Activated B cell treated with CpG ODN at 0.5 μM for 24 hours (primary cell): ENCODE measurements at places on chromosomes 7 and 10. TPM values are rescaled to one million over a fixed set of nuclear protein-coding genes. Genes with fewer than 3 reads are reported as not detected.

DNA sequence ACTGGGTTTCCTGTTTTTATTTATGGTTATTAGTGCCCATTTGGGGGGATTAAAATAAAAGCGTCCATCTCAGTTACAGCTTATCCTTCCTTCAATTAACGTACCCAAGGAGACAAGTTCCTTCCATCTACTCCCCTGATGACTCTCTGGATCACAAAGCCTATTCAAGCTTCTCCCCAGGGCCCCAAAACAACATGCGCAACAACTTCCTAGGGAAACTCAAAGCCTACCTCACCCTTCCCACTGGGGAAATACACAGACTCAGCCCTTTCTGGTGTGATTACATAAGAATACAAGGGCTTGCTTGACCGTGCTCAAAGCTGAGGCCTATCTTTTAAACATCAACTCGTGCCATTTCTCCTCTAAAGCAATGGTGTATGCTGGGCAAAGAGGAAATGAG is 112.4 kb downstream of the CDK6 start:
- peaks cover 15% of the 10 kb centered on the region for H3K36me3 ChIP-seq
- H3K4me3 ChIP-seq: no peak overlapping the region
- H3K27me3 ChIP-seq: no peaks in the 10 kb centered on the region
- no peak for DNase-seq
- no peak overlapping the region for H3K27ac ChIP-seq
- peaks cover 2% of the 10 kb centered on the region for H3K4me1 ChIP-seq

- no peaks in the 10 kb centered on the region for H3K36me3 ChIP-seq
- H3K4me3 ChIP-seq: no peak overlapping the region
- H3K27me3 ChIP-seq: no peaks in the 10 kb centered on the region
- peaks cover 10% of the 10 kb centered on the region for H3K4me1 ChIP-seq
These were observed 92.3 kb upstream of the STEAP4 start for GRCh38 chr7:88399036-88399435.

DNA sequence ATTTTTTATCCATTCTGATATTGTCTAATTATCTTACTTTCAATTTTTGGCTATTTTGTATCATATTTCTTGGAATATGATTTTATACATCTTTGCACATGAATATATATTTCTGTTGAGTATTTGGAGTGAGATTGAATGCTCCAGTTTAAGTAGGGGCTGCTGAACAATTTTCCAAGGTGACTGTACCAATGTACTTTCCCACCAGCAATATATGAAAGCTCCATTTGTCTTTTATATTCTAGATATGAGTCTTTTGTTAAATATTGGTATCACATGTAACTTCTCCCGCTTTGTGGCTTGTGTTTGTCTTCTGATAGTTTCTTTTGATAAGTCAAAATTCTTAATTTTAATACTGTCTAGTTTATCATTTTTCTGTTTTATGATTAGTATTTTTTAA is 144.6 kb upstream of the MDFIC start:
- no peak overlapping the region for H3K27ac ChIP-seq
- no peak for DNase-seq
- no peaks in the 10 kb centered on the region for H3K4me1 ChIP-seq
- H3K27me3 ChIP-seq: peaks cover 3% of the 10 kb centered on the region

The BAG3 gene
- total RNA-seq: 4.3 and 4.7 TPM in 2 replicates

DNA sequence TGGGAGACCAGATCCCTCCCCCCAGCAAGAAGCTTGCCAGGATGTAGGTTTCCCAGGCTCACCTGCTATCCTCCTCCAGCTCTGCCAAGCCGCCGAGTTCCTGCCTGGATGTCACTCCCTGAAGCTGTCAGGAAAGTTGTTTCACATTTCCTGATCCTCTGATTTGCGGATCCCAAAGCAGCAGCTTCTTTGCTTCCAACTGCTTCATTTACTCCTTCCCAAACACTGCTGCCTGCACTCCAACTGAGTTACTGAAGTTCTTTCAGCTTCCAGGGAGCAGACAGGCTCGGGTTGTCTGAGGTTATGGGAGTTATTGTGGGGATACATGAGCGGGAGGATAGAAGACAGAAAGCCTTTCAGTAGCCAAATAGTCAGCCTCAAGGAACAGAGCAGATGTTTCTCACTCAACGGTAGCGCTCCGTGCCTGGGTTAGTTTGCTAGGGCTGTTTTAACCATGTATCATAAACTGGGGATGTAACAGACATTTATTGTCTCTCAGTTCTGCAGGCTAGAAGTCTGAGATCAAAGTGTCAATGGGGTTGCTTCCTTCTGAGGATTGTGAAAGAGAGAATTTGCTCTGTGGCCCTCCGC is 516.0 kb downstream of the REEP3 start:
- no peak overlapping the region for H3K27ac ChIP-seq
- H3K36me3 ChIP-seq: no peaks in the 10 kb centered on the region
- no peak for DNase-seq

The ENKUR gene
- not detected in 2 replicates for total RNA-seq

DNA sequence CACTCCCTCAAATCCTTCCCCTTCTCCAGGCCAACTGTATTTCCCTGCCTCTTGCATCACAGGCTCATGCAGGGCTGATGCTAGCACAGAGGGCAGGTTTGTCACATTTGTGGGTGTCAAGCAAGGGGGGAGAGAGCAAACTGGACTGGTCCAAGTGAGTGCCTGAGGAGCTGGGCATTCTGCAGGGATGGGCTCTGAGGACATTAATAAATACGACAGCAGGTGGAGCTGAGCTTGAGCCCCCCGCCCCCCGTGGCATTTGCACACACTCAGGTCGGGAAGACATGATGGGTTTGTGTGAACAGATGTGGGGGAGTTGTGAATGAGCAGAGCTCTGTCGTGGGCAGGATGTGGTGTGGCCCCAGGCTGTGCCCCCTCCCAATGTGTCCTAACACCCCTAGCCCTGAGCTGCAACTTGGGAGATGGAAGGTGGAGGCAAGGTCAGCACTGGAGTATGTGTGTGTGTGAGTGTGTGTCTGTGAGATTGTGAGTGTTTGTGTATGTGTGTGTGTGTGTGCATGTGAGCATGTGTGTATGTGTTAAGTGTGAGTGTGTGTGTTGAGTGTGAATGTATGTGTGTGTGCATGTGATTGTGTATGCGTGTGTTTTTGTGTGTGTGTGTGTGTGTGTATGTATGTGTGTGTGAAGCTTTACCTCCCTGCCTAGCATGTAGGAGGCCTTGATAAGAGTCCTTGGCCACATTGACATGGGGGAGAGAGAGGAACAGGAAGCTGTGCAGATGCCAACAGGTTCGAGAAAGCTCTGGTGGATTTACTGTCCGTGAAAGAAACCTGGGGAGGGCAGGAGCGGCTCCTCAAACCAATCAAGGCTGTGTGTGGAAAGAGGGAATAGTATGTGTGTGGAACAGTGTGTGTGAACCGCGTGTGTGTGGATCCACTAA is 9.1 kb downstream of the RASSF4 start:
- H3K27ac ChIP-seq: no peak overlapping the region
- H3K27me3 ChIP-seq: no peaks in the 10 kb centered on the region
- DNase-seq: no peak
- H3K4me3 ChIP-seq: no peak overlapping the region

The TMEM196 gene
- not detected in 2 replicates for total RNA-seq

DNA sequence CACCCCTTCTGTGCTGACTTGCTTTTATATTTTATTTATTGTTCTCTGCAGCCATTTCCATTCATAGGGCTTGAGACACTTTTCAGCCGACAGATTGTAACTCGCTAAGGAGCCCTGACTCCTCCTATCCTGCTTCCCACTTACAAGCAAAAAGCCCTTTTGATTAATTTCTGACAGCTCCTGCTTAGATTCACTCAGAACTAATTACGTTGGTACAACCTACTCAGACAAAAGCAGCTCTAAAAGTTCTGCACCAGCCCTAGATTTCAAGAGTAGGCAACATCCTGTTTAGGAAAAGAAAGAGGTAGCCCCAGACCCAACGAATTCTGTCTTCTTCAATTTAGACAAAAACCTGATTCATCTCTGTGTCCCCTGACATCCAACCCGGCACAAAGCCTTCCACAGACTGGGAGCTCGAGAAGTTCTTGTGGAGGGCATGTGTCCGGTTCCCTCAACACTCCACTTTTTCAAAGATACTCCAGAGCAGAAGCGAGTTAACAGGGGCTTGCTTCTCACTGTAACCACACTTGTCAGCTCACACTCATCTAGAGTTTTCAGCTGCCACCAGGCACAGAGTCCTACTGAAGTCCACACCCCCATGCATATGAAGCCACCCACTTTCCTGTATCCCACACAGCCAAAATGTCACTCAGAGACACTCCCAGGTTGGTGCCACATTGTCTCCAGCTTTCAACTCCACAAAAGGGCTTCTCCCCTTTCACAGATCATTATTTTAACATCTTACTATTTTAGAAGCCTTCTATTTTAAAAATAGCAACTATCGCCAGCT is 113.6 kb upstream of the NFE2L3 start:
- no peak for DNase-seq
- no peaks in the 10 kb centered on the region for H3K36me3 ChIP-seq
- H3K27ac ChIP-seq: no peak overlapping the region
- H3K4me3 ChIP-seq: no peak overlapping the region
- H3K27me3 ChIP-seq: peaks cover 30% of the 10 kb centered on the region

- no peaks in the 10 kb centered on the region for H3K4me1 ChIP-seq
- H3K4me3 ChIP-seq: no peak overlapping the region
- DNase-seq: no peak
- H3K27ac ChIP-seq: no peak overlapping the region
- no peaks in the 10 kb centered on the region for H3K27me3 ChIP-seq
These were observed 786.1 kb downstream of the CNTNAP2 start for GRCh38 chr7:146902728-146903127.
